H1 (cell line): ENCODE measurements at places on chromosomes 16 and 17.

DNA sequence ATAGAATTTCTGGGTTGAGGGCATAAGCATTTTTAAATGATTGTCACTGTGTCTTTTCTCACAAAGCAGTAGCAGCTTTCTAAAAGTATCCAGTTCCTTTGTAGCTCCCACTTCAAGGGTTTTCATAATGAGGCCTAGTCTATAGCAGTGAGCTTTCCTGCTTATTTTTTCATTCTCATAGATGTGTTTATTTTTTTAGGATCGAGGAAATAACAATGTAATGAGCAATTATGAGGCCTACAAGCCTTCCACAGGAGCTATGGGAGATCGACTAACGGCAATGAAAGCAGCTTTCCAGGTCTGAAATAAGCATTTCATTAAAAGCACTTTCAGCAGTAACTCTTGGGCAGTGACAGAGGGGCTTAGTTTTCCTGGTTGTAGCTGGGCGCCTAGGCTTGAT lies 10.6 kb upstream of the PSMC5 start:
- DNase-seq, result no peak

DNA sequence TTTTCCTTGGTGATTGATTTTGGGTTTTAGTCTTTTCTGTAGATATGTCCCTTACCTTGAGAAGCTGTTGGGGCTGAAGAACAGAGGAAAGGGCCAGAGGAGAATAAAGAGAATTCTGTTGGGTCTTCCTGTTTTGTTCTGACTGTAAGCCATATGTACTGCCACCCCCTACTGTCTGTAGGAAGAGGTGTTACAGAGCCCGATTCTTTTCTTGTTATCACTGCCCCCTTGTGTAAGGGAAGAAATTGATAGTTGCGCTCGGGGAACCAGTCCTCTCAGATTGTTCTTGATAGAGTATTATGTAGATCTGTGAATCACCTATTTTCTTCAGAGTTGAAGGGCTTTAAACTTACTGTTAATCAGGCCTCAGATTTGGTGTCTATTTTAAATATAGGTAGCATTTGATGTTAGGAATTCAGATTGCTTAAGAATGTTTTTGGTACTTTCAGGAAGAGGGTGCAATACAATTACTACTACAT lies 2.4 kb downstream of the TANC2 start:
- no peak for DNase-seq

DNA sequence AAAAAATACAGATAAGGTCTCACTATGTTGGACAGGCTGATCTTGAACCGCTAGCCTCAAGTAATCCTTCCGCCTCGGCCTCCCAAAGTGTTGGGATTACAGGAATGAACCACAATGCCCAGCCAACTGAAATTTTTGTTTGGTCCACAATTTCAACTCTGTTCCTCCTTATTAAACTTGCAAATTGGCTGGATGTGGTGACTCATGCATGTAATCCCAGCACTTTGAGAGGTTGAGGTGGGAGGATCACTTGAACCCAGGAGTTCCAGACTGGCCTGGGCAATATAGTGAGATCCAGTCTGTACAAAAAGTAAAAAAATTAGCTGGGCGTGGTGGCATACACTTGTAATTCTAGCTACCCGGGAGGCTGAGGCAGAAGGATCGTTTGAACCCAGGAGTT lies 13.4 kb downstream of the ARSG start:
- DNase-seq, result no peak

DNA sequence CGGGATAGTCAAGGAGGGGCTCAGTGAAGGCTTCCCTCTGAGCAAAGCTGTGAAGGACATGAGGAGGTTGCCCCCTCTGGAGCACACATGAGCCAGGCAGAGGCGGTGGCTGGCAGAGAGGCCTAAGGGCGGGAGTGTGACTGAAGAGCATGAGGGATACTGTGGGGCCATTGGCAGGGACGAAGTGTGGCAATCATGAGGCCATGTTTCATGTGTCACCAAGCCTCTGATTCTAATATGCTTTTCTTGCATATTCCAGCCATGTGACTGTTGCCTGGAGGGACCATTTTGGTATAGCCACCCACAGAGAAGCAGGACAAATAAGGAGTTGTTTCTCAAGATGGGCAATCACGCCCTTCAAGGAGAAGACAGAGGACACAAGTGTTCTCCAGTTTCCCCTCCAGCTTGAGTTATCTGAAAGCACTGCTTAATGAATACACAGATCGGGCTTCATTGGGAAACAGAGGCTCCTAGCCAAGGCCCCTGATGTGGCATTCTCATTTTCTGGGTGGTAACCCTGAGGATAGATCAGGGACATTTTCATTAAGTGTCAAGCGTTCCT lies 68.0 kb downstream of the AKAP1 start:
- DNase-seq, result no peak

- DNase-seq, result no peak
Measured at GRCh38 chr17:50125420-50125997, 4.5 kb downstream of the SAMD14 start.

DNA sequence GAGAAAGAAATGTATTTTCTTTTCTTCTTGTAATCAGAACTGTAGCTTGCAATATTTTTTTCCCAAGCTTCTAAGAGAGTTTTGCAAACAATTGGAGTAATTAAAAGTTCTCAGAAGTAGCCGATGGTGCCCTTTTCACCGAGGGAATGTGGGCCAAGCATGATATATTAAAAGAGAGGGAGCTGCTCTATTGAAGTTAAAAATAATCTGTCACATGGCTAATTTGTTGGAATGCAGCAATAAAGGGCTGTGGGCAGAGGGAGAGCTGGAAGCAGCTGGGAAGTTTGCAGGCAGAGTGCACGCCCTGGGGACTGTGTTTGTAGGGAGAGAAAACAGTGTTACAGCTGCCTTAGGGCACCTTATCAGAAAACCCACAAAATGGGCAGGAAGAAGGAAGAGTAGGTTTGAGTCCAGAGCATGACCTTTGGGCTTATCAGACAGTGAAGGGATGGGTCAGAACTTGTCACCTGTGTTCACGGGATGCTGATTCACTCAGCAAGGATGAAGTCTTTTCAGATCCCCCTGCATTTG lies 18.5 kb upstream of the TERF2 start:
- no peak for DNase-seq

GRCh38 chr16:79598348-79599181 lies 2.0 kb downstream of the MAF start:
- DNase-seq, result peak; percentile 67

GRCh38 chr17:35906191-35906925 lies 24.2 kb downstream of the RDM1 start:
- DNase-seq, result no peak

- no peak for DNase-seq
Measured at GRCh38 chr17:32520104-32520701, 33.4 kb downstream of the CDK5R1 start.

DNA sequence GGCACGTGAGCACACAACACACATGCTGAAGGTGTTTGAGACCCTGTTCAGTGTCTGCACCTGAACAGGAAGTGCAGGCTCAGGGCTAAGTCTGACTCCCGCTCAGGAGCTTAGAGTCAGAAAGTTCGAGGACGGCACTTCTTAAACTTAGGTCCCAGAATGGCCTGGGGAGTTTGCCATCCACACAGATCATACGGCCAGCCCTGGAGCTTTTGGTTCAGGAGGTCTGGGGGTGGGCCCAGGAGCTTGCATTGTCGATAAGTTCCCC lies 4.0 kb upstream of the CAMKK1 start:
- DNase-seq, result no peak

DNA sequence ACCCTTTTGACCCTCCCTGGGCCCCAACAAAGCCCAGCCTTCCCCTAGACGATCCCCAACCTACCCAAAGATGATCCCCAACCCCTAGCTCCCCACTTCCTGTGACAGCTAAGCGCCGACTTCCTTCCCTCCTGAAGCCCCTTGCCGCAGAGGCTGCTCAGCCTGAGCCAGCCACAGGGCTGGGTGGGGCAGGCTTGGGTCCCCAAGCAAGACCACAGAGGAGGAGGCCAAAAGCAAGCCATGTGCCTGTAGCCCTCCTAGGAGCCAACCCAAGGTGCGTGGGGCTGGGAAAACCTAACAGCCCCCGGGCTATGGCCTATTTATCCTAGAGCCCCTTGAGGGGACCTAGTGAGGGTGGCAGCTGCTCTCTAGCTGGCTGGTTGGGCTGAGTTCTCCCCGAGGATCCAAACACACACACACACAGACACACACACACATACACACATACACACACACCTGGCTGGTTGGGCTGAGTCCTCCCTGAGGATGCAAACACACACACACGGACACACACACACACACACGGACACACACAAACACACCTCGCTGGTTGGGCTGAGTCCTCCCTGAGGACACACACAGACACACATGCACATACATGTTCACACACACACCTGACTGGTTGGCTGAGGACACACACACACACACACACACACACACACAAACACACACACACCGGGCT lies 4.8 kb downstream of the ARRB2 start:
- DNase-seq, result no peak

GRCh38 chr17:7177954-7178477 lies 1.2 kb downstream of the ASGR1 start:
- DNase-seq, result peak; percentile 77

DNA sequence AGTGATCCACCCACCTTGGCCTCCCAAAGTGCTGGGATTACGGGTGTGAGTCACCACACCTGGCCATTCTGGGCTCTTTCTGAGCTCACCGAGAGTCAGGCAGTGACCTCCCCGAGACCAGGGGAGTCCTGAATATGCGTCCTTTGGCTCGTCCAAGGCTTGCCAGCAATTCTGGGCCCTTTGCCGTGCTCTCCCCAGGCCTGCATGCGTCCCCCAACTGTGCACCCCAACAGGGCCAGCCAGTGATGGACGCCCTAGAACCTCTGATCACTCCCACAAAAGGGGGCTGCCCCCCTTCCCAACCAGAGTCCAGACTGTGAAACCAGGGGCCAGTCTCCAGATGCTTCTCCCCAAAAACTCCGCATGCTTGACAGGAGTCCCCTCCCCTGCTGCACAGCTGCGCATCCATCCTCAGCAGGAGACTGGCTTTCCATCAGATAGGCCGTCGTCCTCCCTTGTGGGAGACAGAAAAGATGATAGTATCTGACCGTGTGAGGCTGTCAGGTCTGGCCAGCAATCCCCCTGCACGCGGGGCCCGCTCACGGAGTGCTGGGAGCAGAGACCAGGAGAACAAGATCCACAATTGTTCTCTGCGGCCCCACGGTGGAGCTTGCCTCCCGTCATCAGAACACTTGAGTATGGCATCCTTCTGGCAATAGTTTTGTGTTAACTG lies 15.5 kb downstream of the HS3ST6 start:
- no peak for DNase-seq

GRCh38 chr16:85391769-85392583 lies 221.1 kb upstream of the GSE1 start:
- DNase-seq, result peak; percentile 13

DNA sequence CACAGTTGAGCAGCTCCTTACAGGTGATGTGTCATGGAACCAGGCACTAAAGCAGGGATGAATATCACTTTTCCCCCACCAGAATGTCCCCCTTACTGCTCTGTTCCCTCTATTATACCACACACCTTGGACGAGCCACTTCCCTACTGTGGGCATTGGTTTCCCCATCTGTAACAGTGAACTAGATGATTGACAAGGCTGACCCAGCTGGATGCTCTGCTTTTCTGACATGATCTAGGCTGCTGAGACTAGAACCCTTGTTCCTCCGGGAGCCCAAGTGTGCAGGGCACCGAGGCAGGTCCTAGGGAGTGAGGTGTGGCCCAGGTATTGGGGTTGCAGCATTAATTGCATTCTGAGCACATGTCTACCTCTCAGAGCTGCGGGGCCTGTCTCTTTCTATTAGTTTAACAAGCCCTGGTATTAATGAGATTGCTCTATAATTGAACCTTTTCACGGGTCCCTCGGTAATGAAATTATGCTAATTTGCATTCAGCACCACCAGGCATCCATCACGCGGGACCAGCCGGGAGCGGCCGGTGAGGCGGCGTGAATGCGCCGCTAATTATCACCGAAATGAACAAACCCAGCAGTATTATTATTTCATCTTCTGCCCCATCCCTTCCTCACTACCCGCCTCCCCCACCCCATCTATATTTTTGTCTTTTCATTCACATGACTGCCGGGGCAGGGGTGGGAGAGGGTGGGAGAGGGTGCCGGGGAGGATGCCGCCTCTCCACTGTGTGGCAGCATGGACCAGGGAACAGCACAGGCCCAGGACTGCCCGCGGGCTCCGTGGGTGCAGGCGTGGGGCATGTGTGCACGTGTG lies 121.1 kb downstream of the CYLD start:
- peak; percentile 31 for DNase-seq

DNA sequence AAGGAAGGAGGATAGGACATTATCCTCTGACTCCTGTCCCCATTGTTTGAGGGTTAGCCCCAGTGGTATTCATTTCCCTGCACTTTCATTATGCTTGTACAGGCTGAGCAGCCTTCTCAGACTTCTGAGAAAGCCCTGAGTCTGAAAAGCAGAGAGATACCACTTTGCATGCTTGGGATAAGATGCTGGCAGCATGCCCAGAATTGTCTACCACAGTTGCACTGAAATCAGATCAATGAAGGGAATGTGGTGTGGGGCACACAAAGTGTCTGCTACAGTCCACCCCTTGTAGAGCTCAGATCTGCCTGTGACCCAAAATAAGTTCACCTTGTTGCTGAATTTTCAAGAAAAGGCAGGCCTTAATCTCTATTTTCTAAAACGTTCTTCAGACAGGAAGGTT lies 160.6 kb downstream of the CCT6B start:
- DNase-seq, result no peak

DNA sequence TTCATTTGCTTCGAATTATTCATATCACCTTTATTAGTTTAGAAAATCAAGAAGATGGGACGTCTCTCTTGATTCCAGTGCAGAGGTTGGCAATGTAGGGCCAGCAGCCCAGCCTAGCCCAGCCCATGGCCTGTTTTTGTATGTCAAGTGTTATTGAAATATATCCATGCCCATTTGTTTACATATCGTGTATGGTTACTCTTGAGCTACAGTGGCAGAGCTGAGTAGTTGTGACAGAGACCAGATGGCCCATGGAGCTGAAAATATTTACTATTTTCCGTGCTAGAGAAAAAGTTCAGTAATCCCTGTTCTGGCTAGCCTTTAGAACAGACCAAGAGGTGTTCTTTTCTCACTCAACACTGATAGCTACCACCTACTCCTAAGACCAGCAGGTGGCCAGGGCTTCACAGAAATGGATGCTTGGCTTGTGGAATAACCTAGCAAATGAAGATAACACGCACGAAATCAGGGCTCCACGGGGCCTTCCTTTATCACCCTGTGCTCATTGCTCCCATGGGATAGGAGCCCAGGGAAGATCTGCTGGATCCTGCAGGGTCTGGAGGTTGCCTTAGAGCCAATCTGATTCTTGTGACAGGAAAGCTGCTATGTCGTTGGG lies 123.2 kb upstream of the ANKFN1 start:
- no peak for DNase-seq

DNA sequence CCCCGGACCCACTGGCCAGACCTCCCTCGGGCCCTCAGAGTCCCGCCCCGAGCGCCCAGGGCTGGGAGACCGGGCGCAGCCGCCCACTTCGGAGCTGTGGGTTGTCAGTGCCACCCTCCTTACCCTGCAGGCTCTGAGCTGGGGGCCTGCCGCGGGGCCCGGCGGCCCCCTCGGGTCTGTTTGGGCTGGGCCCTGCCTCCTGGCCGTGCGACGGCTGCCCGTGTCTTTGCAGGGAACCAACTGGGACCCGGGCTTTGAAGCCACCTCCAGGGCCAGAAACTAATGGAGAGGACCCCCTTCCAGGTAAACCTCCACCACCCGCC lies 443 bp downstream of the TEDC2 start:
- no peak for DNase-seq
